ENCODE measurements at places on chromosomes 12 and 14. TPM values are rescaled to one million over a fixed set of nuclear protein-coding genes. Genes with fewer than 3 reads are reported as not detected.

- DNase-seq, result no peak
Observed at GRCh38 chr14:64292197-64292596, 2.0 kb downstream of the ESR2 start.

Gene RPGRIP1
- 0.23 TPM for total RNA-seq

DNA sequence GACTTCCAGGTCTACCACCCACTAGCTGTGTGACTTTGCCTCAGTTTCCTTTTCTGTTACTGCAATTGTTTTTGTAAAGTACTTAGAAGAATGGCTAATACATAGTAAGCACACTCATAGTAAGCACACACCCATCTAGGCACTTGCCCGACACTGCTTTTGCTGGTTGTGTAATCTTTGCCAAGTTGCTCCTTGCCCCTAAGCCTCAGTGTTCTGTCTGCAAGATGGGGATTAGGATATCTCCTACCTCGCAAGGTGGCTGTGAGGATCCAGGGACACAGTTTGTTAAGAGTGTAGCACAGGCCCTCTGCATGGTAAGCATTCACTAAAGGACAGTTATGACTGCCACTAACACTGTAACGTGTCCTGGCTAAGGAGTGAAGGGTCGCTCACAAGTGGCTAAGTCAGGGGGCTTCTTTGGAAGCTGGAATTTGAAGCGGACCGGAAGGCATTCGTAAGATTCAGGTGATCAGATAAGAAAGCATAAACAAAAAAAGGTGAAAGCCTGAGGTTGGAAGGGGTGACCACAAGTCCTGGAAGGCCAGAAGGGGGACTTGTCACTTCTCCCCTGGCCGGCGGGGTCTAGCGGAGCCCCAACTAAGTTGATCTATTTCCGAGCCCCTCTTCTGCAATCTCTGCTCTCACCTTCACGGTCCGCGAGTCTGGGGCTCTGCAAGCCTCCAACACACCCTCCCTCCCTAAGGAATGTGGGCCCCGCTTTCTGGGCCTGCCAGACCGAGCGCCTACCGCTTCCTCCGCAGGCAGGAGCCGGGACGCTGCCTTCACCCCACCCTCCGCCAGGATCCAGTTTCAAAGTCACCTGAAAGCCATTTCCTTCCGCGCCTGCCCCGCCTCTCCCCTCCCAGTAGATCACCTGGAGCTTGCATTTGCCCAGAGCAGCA is 1.5 kb upstream of the PLEKHG3 start:
- no peak for DNase-seq

DNA sequence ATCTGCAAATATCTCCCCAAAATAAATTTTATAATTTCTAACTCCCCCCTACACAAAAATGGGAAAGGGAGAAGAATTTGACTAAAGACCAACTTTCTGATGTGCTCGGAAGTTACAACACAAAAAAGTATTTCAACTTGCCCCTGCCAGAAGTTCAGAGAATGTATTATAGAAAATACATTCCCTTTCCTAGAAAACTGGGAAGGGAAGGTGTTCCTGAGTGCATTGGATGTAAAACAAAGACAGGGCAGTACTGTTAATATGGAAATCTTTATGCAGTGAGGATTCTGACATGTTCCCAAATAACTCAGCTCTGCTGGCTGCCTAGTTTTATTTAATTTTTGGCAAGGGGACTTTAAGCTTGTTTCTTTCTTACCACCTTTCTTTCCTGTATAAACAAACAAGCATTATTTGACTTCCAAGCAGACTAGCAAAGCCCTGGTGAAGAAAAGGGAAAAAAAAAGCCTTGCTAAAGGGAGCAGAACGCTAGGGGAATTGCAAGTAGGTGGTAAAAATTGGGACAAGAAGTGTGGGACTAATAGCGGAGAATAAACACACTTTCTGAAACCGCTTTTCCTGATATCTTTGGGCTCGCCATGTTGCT is 124.1 kb downstream of the STXBP6 start:
- DNase-seq, result no peak

DNA sequence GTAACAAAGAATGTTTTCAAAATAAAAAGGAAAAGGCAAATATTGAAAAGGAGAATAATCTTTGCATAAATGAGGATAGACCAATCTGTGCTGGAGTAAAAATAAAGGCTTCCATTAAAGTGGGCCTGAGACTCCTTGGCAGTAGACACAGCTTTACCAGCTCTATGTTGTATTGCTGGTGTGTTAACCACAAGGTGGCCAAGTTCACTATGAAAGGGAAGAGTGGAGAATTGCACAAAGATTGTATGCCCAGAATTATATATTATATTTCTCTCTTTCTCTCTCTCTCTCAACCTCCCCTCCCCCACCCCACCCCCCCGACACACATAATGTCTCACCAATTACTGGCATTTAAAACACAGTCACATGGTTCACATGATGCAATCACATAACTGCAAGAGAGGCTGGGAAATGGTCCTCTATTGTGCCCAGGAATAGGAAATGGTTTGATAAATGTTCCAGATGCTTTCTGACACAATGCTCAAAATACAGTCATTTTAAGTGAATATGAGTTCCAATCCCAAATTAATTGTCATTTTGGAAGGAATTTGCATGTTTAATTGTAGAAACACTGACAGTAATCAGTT is 222.6 kb upstream of the SYT1 start:
- no peak for DNase-seq

GRCh38 chr12:98422812-98423211 is 92.6 kb upstream of the TMPO start:
- DNase-seq, result no peak
